MG63 (cell line): ENCODE measurements at places on chromosomes 12 and 14.
A peak's percentile ranks its signal among the peaks of the same experiment; 100 is the strongest.

DNA sequence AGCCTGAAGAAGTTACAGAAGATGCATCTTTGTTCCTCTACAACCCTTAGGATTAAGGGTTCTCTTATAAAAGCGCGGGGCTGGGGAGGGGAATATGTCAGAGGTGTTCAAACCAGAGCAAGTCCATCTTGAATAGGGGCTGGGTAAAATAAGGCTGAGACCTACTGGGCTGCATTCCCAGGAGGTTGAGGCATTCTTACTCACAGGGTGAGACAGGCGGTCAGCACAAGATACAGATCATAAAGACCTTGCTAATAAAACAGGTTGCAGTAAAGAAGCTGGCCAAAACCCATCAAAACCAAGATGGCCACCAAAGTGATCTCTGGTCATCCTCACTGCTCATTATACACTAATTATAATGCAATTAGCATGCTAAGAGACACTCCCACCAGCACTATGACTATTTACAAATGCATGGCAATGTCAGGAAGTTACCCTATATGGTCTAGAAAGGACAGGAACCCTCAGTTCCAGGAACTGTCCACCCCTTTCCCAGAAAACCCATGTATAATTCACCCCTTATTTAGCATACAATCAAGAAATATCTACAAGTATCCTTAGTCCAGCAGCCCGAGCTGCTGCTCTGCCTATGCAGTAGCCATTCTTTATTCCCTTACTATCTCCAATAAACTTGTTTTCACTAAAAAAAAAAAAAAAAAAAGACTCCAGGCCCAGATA, 108.1 kb upstream of the FOXN3 start:
- no peak for DNase-seq

DNA sequence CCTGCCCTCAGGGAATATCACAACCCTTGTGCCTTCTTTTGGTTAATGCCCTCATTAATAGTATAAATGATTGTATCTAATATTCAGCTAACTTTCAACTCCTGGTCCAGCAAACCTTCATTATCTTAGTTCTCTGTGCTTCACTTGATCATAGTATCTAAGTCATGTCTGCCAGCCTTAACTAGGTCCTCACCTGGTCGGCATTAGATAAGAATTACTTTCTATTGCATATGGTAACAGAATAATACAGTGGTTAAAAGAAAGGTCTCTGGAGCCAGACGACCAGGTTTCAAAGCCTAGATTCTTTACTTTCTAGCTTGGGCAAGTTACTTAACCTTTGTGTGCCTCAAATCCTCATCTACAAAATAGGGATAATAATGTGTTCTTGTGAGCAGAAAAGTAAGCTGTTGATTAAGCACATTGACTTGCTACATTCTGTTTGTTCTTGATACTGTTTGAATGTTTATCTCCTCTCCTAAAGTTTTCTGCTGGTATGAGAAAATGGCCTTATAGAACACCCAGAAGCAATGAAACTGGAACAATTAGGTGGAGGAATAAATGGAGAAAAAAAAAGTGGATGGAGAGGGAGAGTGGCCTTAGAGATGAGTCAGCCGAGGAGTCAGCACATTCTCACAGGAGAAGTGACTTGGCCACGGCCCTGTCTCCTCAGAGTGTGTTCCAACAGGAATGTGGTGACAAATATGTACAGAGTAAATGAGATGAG, 176.1 kb downstream of the SLC25A21 start:
- DNase-seq, result peak; percentile 73

- DNase-seq, result no peak
These were observed 88.5 kb downstream of the PPM1H start for GRCh38 chr12:62846491-62846890.

GRCh38 chr12:94952325-94952724, 51.2 kb downstream of the NDUFA12 start:
- no peak for DNase-seq

- DNase-seq, result no peak
These were observed 1.8 kb downstream of the SMIM41 start for GRCh38 chr12:52081263-52081733.

DNA sequence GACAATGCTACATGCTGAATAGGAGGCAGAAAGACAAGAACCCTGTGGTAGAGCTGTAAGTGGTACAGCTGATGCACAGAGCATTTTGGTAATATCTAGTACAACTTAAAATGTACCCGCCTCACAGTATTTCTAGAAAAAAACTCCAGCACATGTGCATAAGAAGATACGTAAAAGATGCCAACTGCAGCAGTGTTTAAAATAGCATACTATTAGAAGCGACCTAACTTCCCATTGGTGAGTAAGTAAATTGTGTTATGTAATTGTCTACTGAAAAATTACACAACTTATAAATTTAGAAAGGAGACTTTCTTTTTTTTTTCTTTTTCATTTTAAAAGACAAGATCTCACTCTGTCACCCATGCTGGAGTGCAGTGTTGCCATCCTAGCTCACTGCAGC, 114.3 kb upstream of the CAND1 start:
- DNase-seq, result no peak

GRCh38 chr14:72098210-72098609, 166.0 kb downstream of the RGS6 start:
- DNase-seq, result no peak

- peak; percentile 59 for DNase-seq
These were observed 40.5 kb upstream of the TBC1D15 start for GRCh38 chr12:71799106-71799505.

- no peak for DNase-seq
These were observed 38.2 kb downstream of the RASSF8 start for GRCh38 chr12:25996677-25997076.

DNA sequence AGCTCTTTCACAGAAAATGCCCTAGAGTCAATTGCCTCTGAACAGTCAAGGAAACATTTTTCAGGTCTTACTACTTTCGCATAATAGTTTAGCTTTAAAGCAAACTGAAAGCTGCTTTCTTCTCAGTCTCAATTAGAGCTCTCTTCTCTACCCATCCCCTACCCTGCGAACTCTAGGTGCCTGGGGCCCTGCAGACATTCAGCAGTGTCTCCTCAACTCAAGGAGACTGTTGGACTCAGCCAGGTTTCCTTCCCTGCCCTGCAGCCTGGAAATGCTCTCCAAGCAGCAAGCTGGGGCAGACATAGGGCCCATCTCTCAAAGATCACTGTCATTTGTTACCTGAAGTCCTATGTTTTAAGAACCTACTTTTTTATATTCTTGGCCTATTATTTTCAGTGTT, 312.5 kb upstream of the PRICKLE1 start:
- DNase-seq, result no peak
